ENCODE measurements at places on chromosomes 7 and 10.

DNA sequence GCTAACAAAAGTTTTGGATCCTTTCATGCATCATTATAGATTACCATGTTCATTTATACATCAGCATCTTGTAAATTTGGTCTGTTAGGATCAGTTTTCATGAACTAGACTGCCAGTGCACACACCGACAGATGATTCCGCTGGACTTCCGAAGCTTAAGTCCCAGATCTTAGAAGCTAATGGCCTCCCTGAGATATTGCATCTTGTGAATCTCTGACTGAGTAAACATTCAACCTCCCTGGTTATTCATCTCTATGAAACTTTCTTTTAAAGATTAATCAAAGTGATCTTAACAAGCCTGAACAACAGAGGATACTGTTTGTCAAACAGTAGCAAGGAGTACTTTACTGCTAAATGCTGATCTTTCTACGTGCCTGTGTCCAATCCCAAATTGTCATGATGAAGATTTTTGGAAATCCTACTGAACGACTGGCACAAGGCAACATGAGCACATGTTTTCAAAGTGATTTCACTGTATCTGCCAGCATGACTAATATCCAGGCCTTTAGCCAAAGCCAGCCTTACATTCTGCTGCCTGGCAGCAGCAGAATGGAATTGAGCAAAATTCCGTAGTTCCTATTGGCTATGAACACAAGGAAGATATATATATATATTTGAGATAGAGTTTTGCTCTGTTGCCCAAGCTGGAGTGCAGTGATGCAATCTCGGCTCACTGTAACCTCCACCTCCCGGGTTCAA, 91.3 kb upstream of the ANK3 start:
- peak; percentile 82 for DNase-seq

GRCh38 chr10:6176691-6177231, 26.0 kb upstream of the PFKFB3 start:
- peak; percentile 24 for DNase-seq

- no peak for DNase-seq
These were observed 1437.9 kb downstream of the REEP3 start for GRCh38 chr10:64959116-64959515.

DNA sequence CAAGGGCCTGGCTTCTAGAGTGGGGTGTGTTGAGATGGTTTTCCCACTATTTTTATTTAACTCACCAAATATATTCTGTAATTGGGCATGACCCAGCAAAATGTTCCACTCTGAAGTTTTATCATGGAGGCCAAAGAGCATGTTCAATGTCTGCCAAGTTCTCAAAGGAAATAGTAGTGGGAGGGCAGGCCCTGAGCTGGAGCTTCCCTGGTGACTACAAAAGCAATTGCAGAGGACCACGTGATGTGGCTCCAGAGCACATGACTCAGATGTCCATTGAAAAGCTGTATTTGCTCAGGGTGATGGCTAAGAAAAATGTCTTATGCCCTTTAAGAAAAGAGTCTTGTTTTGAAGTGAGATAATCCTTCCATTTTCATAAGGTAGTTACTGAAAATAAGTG, 1024.8 kb downstream of the LRMDA start:
- DNase-seq: no peak

GRCh38 chr10:69721690-69722310, 79.9 kb upstream of the COL13A1 start:
- DNase-seq: peak; percentile 55

DNA sequence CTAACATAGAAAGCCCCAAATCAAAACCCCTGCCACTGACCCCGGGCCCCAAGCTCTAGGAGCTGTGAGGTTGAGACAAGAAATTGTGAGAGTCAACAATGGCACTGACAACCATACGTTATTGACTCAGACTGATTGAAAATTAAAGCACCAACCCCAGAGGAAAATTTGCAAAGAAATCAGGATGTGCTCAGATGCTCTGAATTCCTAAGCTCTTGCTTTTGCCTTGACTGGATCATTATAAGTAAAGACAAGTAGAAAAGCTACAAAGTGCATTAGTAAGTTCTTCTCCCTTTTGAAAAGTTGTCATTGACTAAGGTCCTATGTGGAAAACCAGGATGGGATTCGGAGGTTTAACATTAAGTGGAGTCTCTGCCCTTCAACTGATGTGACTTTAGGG, 130.2 kb downstream of the SAMD9 start:
- peak; percentile 43 for DNase-seq

DNA sequence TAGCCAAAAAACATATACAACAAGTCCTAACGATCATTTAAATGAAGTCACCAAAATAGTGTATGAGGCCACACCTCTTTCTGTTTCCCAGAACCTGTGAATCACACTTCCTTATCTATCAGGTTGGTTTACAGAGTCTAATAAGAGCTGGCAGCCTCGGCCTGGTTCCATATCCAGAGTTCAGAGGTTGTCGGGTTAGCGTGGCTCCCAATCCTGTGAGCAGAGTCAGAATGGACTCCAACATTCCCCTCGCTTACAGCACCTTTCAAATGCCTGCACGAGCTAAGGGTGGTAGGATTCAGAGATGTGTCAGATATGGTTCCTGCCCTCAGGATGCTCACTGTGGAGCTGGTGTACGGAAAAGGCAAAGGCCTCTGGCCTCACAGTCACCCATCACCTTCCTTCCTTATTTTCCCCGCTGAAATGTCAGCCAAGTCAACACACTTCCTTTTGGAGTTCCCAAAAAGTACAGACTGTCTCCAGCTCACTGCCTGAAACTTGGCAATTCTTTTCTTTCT, 6.0 kb downstream of the IL15RA start:
- no peak for DNase-seq

DNA sequence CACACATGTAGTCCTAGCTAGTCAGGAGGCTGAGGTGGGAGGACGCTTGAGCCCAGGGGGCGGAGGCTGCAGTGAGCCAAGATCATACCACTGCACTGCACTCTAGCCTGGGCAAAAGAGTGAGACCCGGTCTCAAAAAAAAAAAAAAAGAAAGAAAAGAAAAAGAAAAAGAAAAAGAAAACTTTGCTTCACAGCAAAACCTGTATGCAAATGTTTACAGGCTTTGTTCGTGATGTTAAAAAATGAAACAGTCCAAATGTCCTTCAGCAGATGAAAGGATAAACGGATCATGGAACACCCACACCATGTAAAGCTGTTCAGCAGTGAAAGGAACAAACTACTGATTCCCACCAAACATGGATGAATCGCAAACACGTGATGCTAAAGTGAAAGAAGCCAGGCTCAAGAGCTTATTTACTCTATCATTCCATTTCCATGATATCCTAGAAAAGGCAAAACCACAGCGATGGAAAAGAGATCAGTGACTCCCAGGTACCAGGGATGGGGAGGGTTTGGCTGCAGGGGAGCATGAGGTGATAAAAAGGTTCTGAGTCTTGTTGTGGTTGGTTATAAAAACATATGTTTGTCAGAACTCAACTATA, 15.1 kb downstream of the LRRC20 start:
- DNase-seq: peak; percentile 51

- DNase-seq: peak; percentile 87
These were observed 45.1 kb downstream of the BPGM start for GRCh38 chr7:134691546-134692343.

- peak; percentile 93 for DNase-seq
These were observed 286.2 kb downstream of the KCNMA1 start for GRCh38 chr10:77351386-77351785.

DNA sequence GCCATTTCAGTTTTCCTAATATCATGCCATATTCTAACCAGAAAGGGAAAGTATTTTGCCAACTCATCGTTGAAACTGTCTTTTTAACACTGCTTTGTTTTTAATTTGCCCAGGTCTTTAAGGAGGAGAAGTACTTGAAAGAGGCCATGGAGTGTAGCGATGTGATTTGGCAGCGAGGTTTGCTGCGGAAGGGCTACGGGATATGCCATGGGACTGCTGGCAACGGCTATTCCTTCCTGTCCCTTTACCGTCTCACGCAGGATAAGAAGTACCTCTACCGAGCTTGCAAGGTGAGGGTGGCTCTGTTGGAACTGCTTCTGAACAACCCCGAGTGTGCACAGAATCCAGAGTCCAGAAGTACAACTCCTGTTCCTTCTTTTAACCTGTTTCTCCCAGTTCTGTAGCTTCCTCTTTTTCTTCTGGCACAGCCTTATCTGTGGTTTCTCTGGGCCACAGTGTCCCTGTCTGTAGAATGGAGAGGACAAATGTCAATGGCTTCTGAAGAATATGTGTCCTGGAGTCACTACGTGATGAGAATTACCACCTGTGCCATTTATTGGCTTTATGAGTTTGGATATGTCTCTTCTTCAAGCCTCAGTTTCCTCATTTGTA, 60.1 kb downstream of the LANCL2 start:
- DNase-seq: no peak

GRCh38 chr10:24239289-24240040, 30.5 kb downstream of the KIAA1217 start:
- no peak for DNase-seq

- peak; percentile 50 for DNase-seq
These were observed 43.7 kb downstream of the PPP1R3C start for GRCh38 chr10:91589015-91589657.

DNA sequence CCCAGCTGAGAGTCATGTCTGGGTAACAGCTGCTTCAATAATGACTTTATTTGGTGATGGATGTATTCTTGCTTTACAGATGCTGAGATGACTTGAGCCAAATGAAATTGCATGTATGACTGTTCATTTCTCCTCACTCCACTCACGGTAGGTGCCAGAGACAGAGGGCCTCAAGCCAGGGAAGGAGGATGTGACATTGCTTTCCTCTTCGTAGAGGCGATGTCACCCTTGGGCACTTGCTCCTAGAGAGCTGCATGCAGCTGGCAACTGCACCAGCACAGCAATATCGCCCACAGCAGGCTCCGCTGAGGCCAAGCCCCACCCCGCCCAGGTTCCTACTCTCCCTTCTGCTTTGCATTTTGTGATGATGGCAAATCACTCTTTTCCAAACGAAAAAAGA, 116.6 kb upstream of the AOAH start:
- DNase-seq: no peak

- DNase-seq: peak; percentile 96
These were observed 26.4 kb upstream of the SRGN start for GRCh38 chr10:69061305-69062161.

GRCh38 chr7:44678471-44679179, 70.0 kb upstream of the ZMIZ2 start:
- DNase-seq: peak; percentile 84

DNA sequence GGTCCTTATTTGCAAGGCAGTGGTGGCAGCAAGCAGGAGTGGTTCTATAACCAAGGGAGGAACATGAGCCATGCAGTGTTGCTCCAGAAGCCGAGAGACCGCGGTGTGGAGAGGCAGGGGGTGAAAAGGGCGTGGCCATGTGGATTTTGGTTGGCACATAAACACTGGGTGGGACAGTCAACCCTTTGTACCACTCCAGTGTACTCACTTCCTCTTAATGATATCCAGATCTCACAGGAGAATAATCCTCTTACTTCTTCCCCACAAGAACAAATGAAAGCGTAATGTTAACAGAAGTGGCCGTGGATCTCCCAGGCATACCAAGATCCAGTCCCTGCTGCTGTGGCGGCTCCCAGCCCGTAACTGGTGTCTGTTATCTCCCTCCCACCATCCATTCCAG, 42.4 kb downstream of the XRCC2 start:
- DNase-seq: no peak

DNA sequence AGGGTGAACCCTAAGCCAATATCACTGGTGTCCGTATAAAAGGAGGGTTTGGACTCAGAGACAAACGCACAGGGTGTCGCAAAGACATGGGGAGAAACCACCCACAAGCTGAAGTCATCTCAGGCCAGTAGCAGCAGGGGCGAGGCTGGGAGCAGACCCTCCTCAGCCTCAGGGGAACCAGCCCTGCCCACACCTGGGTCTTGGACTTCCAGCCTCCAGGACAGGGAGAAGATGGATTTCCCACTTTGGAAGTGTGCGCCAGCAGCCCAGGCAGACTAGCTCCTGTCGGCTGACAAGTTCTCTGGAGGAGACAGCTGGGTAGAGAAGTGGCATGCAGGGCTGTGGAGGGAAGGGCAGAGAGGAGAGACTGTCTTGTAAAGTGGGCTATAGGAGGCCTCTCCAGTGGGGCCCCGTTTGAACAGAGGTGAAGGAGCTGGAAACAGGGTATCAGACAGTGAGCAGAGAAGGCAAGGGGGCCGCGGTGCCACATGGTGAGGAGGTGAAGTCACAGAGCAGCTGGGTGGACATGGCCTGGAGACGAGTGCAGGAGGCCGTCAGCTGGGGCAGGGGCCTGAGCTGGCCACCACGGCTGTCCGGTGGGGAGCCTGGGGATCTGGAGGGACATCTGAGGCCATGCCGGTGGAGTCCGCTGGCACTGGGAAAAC, 475.6 kb downstream of the PTPRN2 start:
- DNase-seq: no peak

DNA sequence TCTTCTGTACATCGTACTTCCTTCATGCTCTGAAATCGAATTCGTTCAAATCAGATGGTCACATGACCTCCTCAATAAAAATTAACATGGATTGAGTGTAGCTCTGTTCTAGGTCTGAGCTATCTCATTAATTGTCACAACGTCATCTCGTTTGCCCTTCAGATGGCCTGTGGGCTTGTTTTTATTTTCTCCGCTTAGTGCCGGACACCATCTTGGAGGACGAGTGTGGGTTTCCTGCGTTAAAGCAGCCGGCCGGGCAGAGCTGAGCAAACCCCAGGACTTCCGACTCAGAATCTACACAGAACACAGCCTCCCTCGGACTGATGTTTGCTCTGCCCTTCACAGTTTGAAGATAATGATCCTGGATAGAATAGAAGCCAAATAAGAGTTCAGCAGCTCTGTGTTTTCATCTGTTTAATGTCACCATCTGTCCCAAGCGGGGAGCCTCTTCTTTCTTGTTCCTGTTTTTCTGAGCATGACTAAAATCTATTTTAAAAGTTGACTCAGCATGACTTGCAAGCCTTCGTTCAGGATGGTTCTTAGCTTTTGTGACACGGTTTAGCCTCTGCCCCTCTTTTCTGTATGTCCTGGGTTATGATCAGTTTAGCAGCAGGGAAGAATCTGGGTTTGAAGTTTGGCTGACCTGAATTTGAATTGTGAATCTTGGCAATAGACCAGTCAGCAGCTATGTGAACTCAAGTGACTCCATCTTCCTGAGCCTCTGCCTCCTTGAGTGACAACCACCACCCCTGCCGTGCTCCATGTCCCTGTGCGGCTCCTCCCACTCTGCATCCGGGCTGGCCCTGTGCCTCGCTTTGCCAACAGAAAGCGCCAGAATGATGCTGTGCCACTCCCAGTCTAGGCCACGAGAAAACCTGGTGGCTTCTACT, 30.6 kb upstream of the GALNTL5 start:
- no peak for DNase-seq

GRCh38 chr10:8532647-8533046, 478.2 kb downstream of the GATA3 start:
- DNase-seq: no peak

DNA sequence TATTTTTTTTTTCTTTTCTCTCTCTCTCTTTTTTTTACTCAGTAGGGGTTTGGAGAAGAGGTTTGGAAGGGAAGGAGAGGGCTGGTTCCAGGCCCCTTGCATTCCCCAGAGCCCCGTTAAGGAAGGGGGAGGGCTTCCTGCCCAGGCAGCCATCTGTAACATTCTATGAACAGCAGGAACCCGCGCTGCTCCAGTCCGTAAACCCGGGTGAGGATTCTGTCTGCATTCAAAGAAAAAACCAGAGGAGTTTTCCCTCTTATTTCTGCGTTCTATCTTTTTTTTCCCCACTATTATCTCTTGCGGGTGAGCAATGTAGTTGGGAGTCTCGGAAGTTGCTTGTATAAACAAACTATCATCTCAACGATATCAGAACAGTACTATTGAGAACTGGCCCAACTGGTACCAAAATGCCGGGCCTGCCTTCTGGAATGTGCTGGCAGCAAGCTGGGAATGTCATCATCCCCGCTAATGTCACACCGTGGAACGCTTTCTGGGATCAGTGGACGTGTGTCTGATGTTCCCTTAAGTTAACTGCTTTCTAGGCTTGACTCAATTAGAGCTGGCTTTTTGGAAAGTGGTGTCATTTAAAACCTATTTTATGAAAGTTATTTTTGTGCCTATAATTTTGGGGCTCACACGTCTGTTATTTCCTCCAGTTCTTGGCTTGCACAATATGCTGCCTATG, 153.1 kb upstream of the MEOX2 start:
- DNase-seq: peak; percentile 65

Measured in fibroblast of skin of right quadriceps (primary cell).